ENCODE measurements at places on chromosomes 5 and 9.

GRCh38 chr5:110256298-110256697 is 470.2 kb downstream of the TMEM232 start:
- no peak for DNase-seq

DNA sequence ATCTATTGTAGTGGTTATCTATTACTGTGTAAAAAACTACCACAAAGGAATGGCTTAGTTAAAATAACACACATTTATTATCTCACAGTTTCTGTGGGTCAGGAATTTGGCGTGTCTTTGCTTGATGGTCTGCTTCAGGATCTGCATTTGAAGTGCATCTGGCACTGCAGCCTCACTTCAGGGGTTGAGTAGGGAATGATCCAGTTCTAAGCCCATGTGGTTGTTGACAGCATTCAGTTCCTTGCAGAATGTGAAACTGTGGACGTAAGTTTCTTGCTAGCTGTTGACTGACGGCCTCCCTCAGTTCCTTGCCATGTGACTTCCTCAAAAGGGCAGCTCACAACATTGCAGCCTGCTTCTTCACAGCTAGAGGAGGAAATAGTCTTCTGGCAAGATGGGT is 2.1 kb upstream of the OGN start:
- DNase-seq, result peak; percentile 10

GRCh38 chr9:111854799-111855198 is 41.8 kb upstream of the UGCG start:
- no peak for DNase-seq

DNA sequence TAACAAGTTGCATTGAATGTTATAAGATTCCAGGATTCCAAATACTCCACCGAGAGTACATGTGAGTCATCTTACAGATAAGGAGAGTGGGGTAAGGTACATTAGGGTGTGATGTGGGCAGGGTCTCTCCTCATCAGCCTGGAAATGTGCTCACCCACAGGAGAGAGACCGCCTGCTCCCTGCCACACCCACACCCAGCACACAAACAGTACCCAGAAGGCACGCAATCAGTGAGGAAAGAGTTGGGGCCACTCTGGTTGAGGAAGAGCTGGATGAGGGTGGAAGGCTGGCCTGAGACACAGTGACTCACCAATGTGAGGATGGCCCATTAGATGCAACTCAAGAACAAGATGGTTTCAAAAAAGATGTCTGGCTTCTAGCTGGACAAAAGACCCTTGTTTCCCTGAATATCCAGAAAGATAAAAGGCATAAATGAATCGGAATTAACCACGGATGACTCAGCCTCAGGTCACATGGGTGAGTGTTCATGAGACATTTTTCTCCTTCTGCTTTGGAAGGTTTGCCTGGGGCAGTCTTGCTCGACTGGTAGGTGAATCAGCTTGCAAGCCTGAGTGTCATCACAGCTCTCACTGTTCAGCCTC is 51.1 kb upstream of the LHFPL2 start:
- DNase-seq, result no peak

DNA sequence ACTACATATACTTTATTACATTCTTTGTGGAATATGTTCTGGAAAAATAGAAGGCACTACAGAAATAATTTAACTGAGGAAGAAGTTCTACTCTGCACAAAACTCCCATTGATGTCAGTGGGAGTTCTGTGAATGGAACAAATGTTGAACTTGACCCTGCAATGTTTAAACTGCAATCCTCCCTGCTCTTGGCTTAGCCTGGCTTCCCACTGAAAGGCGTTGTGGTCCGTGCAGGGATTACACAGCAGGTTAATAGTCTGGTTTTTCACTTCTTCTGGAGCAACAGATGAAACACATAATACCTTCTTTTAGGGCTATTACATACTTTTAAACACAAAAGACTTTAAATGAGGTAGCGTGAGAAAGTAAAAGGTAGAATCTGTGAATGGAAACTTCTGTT is 12.9 kb upstream of the ERBIN start:
- DNase-seq, result no peak

GRCh38 chr5:138903130-138903775 is 28.1 kb upstream of the LRRTM2 start:
- DNase-seq, result no peak

DNA sequence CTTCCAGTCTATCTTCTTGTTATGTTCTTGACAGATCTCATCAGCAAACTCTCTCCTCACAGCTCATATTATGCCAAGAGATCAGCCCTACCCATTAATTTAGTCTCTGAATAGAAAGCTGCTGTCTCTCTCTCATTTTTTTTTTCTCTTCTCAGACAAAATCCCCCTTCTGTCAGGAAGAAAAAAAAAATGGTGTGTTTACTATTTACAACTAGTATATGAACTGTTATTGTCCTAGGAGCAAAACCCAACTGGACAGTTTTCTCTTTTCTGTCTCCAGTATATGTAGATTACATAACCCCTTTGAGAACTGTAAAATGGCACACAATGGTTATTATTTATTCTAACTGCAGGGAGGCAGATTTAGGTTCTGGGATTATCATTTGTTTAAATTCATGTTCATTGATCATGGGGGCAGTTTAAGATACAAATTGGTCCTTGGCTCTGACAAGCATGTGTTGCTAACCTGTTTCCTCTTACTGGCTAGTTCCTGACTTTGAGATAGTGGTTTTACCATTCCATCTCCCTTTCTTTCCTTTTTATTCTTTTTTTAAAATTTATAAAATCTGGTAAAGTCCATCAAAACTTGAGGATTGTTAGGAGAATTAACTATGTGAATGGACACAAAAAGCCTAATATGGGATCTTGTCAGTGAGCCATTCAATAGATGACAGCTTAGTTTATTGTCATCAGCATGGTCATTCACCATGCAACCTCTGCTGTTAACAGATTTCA is 210.0 kb upstream of the PAPPA start:
- DNase-seq, result no peak

DNA sequence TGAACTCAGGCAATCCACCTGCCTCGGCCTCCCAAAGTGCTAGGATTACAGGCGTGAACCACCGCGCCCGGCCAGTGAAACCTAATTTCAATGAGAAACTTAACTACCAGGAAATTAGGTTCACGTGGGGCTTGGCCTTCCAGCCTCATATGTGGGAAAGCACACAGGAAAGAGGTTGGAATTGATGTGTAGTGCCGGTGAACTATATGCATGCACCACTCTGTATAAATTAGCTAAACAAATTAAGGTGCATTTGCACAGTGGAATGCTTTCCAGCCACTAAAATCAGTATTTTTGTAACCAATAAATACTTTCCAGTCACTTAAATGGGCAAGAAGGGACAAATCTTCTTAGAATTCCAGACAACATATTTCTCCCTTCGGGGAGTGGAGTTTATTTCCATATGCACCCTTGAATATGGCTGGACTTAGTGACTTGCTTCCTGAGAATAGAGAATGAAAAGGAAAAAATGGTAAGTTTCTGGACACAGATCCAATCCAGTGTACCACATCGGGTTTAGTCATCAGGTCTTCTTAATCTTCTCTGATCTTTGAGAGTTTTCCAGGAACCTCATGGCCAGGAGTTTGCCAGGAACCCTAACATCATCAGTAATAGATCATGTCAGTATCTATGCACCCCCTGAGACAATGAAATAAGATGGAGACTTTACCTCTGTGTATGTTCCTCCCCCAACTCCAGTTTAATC is 24.9 kb downstream of the ATOX1 start:
- no peak for DNase-seq

- no peak for DNase-seq
Measured at GRCh38 chr5:106882035-106882434, 788.7 kb downstream of the EFNA5 start.

DNA sequence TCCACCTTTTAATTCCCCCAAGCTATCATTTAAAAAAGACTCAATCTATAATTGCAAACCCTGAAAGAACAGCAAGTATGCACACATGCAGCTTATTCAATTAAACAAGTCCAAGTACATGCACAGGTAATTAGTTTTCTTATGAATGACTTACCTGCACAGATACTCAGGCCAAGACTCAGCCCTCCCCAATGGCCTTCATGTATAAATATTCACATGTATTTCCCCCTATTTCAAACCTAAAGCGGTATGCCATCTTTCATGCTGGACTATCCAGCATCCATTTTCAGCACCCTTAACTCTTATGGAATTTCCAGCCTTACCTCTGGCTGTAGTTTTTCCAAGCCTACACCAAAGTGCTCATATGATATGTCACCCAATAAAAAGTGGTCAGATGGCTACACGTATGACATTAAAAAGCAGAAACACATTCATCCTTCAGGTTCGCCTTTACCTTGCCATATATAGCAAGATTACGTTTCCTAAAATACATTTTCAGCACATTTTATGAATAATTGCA is 205.5 kb downstream of the MEF2C start:
- no peak for DNase-seq

DNA sequence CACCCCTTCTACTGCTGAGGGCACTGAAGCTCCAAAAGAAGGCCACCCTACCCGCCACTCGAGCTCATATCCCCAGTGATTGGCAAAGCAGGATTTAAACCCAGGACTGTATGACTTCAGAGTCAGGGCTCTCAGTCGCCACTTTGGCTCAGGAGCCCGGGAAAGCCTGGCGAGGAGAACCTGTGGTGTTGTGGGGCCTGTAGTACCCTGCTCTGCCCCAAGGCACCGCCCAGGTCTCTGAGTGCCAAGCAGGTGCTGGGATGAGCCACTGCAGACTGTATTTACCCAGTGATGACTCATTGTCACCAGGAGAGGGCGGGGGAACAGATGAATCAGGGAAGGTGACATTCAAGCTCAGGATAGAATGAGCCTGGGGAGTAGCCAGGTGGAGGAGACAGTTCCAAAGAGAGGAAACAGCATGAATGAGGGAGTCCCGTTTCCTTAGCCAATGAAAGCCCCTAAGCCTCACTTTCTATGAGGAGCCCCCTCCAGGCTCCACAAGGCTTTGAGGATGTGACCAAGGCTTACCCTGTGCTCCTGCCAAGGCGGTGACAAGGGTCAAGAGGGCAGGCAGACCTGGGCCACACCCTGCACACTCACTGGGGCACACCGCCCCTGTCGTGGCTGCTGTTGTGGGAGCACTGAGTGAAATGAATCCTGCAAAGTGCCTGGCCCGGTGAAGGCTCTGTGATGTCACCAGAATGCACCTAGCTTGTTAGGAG is 17.8 kb upstream of the DPM2 start:
- peak; percentile 98 for DNase-seq

DNA sequence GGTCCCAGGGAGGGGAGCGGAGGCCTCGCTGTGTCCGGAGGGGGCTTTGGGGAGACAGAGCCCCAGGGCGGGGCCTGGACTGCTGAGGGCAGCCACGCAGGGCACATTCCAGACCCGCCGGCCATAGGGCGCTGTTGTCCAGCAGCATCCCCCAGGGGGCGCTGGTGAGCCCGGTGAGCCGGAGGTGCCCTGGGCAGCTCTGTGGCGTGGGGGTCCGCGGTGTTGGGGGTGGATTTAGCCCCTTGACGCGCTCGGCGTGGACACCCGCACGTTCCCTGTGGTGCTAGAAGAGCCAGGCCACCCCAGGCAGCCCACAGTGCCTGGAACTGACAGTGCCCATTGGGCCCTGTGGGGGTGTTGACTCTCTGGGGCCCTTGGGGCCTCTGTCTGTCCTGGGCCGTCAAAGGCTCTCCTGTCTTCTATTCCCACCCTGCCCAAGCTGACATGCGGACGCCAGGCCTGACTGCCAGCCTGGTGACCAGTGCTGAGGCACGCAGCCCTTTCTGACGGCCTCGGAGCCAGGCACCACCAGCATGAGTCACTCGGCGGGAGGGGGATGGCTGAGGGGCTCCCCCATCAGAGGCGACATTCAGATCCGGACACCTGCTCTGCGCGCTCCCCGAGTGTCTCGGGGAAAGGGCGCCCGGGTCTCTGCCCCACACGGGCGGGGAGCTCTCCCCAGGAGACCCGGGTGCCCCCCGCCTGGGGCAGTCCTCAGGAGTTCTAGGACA is 23.9 kb downstream of the TPPP start:
- DNase-seq, result no peak

DNA sequence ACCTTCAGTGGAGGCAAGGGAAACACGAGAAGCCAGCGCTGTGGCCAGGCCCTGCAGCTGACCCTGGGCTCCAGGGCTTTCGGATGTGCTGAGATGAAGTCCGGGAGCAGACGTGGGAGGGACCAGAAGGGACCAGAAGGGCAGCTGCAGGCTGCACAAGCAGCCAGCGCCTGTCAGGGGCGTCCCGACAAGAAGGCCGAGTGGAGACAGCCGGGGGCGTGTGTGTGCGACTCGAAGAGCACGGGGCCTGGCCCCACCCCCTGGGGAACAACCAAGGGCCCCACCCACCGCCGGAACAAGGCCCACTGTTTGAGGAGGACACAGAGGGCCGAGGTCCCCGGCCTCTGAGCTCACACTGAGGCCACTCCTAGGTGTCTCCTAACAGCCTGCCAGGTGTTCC is 31.4 kb downstream of the SLC12A7 start:
- no peak for DNase-seq

- DNase-seq, result no peak
Measured at GRCh38 chr9:107547772-107548297, 58.3 kb upstream of the KLF4 start.

DNA sequence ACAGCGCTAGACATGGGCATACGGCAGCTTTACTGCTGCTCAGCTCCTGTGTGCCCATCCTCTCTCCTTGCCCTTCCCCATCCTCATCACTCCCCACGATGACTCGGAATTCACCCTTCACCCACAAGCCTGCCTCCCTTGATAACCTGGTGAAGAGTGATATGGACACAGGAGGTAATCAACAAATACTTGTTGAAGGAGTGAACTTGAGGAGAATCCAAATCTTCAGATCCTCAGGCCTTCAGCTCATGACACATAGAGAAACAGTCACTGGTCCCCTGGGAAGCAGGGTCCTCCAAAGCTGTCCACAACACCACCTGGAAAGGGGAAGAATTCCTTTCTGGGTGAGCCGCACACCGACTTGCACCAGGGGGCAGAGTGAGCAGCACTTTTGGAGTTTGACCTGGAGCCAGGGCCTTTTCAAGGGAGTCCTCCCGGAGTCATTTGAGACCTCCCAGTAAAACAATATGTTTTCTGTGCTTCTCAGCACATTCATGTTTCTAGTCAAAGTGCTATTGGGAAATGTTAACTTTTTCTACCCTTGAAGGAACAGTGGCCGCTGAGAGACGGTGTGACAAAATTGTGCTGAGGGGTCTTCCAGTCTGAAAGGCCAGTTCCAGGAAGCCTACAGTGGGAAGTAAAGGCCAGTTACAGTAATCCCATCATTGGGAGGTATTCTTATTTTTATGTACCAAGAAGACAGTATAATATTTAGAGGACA is 332.3 kb downstream of the CWC27 start:
- peak; percentile 19 for DNase-seq

DNA sequence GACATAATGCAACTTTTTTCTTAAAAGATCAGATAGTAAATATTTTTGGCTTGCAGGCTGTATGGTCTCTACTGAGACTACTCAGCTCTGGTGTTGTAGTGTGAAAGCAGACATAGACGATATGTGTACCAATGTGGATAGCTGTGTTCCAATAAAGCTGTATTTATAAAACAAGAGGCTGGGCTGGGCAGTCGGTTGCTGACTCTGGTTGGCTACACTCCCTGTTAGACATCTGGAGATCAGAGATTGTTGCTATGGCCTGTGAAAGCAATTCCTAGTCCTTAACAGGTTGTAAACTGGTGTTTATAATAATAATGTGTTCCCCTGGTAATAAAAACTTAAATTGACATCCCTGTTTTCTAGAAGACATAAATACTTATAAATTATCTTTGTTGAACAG is 24.4 kb upstream of the SCAMP1 start:
- no peak for DNase-seq

- no peak for DNase-seq
Measured at GRCh38 chr9:133731876-133732638, 6.1 kb downstream of the SARDH start.
